Uterus (tissue), 4 donors: ENCODE measurements at places on chromosomes 5 and 9.

DNA sequence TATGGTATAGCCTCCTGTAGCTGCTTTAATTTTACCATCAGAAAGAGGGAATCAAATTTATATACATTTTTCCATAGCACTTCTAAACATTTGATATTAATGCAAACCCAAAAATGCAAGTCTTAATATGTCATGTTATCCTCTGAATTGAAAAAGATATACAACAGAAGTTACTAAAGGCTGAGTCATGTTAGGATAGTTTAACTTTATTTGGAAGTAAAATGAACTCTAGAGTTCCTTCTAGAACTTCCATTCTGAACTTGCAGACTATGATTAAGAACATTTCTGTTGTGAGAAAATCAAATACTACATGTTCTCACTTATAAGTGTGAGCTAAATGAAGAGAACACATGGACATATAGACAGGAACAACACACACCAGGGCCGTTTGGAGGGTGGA, 317.3 kb upstream of the PRR16 start:
- no peak for DNase-seq

GRCh38 chr9:134301387-134302129, 24.7 kb upstream of the RXRA start:
- no peak for DNase-seq

- DNase-seq: no peak
Measured at GRCh38 chr5:39076757-39077728, 2.8 kb upstream of the RICTOR start.

DNA sequence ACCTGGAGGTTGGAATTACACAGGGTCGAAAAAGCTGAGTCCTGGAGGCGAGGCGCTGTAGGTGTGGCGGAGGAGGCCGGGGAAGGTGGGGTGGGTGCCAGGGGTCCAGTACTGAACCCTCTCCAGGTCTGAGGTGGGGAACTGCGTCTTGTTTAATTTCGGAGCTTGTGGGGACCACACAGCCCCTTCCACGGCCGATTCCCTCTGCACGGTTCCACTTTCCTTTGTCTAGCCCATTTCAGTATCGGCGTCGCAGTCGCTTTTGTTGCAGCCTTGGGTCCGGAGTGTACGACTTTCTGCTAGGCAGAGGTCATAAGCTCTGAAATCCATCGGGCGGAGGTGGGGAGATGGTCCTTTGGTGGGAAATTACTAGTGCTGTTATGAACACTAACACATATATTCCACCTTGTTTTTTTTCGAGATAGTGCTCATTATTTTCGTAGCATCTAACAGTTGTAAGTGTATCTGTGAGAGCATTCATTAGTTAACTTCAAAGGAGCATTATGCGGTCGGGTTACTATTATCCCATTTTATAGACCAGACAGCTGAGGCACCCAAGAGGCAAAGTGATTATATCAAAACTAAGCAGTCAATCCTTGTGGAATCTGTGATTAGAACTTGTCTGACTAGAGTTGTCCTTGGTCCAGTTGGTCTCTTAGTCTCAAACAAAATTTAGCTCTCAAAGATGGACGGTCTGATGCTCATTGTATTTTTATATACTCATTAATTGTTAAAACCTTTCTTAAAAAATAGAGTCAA, 737 bp downstream of the RNF180 start:
- DNase-seq: peak; percentile 28

DNA sequence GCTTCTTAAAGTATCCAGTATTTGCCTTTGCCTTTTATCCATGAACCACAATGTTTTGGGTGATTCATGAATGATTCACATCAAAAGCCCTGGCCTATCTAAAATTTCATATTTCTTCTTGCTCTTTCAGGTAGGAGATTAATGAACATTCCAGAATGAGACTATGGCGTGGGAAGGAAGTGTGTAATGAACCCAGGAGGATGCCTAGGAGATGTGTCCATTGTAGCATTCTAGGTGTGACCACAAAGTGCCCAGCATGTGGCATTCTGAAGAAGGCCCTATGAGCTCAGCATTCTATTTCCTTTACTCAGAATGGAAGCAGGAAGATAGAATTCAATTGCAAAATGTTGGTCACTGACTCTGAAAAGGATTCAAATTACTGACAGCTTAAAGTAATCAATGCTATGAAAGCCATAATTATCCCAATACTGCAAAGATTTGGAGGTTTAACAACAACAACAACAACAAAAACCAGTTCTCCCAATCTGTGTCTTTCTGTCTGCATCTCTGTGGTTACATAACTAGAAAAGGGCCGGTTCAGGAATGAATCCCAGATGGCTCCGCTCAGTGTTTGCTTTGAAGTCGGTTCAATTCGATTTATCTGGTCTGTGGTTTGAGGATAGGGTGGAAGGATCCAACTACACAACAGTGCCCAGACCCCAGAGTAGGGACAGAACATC, 126.7 kb downstream of the FOXD1 start:
- no peak for DNase-seq

DNA sequence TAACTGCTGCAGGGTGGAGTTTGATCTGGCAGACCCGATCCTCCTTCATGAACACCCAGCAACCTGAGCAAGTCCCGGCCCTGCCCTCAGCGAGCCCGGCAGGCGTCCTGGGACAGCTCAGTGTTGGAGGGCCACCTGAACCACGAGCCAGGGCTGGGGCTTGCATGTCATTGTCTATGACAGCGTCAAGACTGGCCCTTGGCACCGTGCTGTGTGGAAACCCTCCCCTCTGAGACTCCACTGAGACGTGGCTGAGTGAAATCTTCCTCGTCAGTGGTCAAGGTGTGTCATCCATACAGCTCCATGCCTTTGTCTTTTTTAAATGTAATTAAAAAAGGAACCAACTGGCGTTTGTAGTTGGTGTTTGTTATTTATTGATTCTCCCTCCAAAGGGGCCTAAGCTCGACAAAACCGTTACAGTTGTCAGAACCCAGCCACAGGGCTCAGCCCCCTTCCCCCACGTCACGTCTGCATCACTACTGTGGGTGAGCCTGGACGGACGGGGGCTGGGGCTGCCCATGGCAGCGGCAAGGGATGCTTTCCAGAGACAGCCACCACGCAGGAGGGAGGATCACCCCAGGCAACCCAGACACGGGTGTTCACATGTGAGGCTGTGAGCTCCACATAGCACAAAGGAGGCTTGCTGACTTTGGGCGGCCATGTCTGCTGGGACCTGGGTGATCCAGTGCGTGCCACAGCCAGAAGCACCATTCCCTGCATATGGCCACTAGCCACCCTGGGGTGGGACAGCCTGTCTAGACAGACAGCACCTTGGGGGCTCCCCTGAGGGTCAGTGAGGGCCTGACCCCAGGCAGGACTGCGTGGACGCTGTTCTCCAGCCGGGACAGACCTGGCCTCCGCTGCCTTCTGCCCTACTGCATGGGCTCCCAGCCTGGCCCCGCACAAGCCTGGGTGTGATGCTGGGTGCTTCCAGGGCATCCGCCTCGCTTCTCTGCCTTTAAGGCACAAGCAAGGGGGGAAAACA, 7.3 kb downstream of the UCK1 start:
- no peak for DNase-seq

GRCh38 chr5:160347448-160347847, 23.0 kb downstream of the C1QTNF2 start:
- no peak for DNase-seq
